T-cell (primary cell): ENCODE measurements at places on chromosomes 2 and 18. TPM values are rescaled to one million over a fixed set of nuclear protein-coding genes. Genes with fewer than 3 reads are reported as not detected.

Gene KLHL14
- total RNA-seq = 0.57 TPM

Gene ZNF519
- 10.4 TPM for total RNA-seq

Gene MC2R
- not detected for total RNA-seq

GRCh38 chr2:152344579-152345195 is 9.7 kb downstream of the FMNL2 start:
- no peak for DNase-seq

DNA sequence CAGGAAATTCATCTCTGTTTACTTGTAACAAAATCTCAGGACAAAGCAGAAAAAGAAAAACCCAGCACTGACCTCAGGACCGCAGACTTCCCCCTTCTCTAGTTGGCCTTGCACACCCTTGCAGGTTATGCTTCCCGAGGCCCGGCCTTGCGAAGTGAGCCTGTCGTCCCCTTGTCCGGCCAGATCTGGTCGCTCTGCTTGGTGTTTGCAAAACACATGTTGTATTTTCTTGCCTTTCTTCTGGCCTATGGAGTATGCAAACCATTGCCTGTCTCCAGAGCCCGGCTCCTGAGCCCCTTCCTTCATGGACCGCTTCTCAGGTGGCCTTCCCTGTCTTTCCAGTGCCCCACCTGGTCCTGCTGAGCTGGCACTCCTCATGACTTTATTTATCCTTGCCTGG is 4.8 kb downstream of the IMPA2 start:
- no peak for DNase-seq
